ENCODE measurements at places on chromosomes 1 and 21.

DNA sequence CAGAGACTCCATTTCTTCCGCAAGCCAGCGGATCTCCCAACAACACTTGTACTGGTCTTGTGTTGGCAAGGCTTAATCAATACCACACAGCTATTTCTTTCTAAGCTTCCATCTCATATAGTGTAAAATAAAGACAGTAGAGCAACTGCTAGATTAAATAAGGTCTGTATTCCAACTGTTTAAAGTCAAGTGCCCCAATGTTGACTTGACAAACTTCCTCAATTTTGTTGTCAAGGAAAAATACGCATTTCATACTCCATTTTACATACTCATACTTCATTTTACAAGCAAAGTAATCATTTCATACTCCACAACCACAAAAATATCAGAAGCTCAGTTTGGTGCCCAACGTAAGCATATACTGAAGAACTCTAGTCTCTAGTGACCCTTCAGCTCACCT lies 143.0 kb downstream of the RERE start:
- DNase-seq, result no peak

- DNase-seq, result no peak
Observed at GRCh38 chr1:15279576-15280230, 32.7 kb downstream of the FHAD1 start.

- no peak for DNase-seq
Observed at GRCh38 chr1:163924041-163924440, 602.3 kb downstream of the NUF2 start.

DNA sequence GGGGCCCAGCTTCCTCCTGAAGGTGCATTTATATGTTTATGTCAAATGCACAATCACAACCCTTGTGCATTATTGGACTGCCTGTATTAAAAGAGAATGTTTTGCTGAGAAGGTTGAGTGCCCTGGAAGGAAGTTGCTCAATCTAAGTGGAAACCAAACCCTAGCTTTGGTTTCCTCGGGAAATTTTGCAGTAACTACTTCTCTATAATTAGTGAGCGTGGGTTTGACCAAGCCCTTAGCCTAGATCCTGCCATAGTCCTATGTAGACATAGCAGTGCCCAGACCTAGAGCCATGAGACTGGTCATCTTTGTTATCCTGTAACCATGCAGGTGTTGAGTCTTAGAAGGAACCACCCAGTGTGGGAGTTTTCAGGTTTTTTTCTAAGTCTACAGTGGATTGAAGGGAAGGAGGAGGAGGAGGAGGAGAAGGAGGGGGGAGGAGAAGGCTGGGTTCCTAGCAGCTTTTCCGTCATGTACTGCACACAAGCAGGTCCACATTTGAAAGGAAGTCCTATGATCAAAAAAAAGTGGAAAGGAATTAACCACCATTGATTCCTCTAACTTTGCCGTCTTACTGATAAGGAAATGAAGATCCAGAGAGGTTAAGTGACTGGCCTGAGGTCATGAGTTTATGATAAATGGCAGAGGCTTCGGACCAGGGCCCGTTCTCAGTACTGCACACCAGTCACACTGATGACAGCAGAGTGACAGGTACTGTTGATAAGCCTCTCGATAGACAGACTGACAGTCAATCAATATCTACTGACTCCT lies 72.2 kb upstream of the LYST start:
- no peak for DNase-seq

GRCh38 chr1:107803579-107803978 lies 161.4 kb downstream of the VAV3 start:
- DNase-seq, result no peak

- peak; percentile 68 for DNase-seq
Observed at GRCh38 chr1:201982082-201982622, 296 bp upstream of the RNPEP start.

- no peak for DNase-seq
Observed at GRCh38 chr1:83101406-83101805, 897.5 kb downstream of the TTLL7 start.

- no peak for DNase-seq
Observed at GRCh38 chr1:155170101-155170785, 2.9 kb downstream of the KRTCAP2 start.

GRCh38 chr1:208148380-208148779 lies 95.8 kb downstream of the PLXNA2 start:
- no peak for DNase-seq

GRCh38 chr1:230502996-230503395 lies 76.9 kb upstream of the PGBD5 start:
- no peak for DNase-seq

GRCh38 chr1:67793562-67793961 lies 39.7 kb downstream of the GNG12 start:
- DNase-seq, result no peak

- DNase-seq, result no peak
Observed at GRCh38 chr1:39800471-39800835, 11.8 kb upstream of the BMP8B start.

DNA sequence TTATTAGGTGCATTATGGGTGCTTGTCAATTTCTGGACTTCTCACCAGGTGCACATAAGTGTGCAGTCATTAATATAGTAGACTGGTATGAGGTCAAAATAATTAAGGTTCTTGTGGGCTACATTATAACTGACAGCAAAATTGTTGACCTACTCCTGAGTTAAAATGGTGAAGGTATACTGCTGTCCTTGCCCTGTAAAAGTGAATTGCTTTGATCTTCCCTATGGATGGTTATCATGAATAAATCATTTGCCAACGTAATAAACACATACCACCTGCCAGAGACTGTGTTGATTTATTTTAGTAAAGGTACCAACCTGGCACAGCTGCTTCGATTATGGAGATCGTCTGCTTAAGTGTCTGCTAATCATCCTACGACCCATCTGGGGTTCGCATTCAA lies 201.6 kb upstream of the KCNK2 start:
- DNase-seq, result no peak

DNA sequence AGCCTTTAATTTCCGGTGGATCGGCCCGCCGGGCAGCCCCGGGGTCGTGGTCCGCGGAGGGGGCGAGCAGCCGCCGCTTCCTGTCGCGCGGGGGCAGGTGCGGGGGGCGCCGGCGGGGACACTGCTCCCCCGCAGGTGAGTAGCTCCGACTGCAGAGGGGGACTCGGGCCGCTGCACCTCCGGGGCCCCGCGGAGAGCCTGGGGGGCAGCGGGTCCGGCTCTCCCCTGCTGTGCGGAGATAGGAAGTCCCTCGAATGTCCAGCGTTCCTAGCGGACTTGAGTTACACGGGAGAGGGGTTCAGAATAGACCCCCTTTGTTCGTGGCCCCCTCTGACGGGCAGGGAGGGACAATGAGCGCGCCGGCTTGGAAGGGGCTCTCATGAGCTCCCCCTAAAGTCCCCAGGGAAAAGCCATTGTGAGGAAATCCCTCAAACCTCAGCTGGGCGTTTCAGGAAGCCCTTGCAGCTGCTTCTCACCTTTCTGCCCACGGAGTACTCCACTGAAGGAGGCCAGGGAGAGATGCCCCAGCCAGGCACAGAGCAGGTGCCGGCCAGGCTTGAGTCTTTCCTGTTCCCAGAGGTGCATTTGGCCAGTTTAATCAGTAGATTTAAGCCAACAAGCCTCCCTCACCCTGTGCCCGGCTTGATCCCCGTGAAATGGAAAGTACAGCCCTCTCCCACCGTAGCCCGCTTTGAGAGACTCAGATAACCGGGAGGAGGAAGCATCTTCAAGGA lies 925 bp downstream of the PDE9A start:
- no peak for DNase-seq

GRCh38 chr1:95221306-95221705 lies 12.7 kb upstream of the RWDD3 start:
- DNase-seq, result no peak

DNA sequence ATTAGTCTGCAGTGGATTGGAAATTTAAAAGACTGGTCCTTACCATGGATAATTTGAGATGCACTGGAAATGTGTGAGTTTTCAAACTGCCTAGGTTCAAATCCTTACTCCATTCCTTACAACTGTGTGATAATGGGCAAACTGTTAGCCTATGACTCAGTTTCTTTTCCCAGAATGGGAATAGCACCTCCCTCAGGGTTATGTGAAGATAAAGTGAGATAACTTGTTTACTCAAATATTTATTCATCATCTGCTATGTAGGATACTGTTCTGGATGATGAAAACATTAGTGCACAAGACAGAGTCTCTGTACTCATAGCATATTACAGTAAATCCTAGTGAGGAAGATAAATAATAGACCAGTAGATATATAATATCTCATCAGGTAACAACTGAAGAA lies 28.6 kb downstream of the LRIG2 start:
- DNase-seq, result no peak

GRCh38 chr1:117759535-117759934 lies 153.7 kb downstream of the TENT5C start:
- DNase-seq, result no peak

DNA sequence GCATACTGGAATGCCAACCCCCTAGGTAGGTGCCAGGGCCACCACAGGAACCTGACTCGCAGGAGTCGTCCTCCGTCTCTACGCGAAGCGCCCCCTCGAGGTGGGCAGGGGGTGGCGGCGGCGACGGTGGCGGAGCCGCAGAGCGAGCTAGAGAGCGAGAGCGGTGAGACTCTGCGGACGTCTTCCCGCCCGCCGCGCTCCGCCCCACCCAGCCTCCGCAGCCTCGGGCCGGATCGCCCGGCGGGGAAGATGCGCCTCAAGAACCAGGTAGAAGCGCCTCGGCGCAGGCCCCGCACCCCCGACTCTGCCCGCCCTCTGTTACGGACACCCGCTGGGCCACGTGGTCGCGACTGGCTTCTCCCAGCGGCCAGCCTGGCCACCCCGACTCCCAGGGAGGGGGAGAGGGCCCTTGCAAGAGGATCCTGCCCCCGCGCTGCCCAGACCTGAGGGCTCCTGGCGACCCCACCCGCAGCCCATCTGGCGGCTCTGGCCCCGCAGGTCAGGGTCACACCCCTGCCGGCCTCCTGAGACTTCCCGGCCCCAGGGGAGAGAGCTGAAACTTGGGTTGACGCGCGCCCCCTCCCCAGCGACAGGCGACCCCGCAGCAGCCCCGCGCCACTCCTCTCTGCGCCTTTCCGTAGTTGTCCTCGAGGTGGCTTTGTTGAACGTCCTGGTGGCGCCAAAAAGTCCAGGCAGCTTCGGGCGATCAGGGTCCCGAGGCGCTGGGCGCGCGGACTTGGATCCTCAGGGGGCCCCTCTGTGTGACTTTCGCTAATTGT lies 24.4 kb upstream of the AGBL4 start:
- no peak for DNase-seq

GRCh38 chr21:30733026-30733425 lies 14.0 kb downstream of the KRTAP21-2 start:
- no peak for DNase-seq

GRCh38 chr1:30659702-30660101 lies 63.7 kb downstream of the MATN1 start:
- no peak for DNase-seq

- DNase-seq, result peak; percentile 50
Observed at GRCh38 chr1:24743404-24744211, 1.6 kb upstream of the CLIC4 start.

GRCh38 chr1:21530368-21531016 lies 21.3 kb downstream of the ALPL start:
- no peak for DNase-seq

GRCh38 chr1:235127732-235128455 lies 743 bp downstream of the TOMM20 start:
- DNase-seq, result no peak

DNA sequence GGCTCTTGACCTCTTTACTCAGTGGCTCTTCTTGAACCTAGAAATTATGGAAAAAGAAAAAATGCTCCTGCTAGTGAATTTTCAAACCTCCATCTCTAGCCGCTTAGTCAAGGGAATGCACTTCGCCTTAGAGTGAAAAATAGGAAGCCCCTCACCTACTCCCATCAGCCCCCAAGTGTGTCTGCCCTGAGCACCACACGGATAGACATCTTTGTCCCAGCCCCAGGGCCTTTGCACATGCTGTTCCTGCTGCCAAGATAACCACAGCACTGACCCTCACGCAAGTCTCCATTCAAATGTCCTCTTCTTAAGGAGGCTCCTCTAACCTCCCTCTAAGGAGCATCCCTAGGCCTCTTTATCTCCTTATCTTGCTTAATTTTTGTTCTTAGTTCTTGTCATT lies 59.6 kb downstream of the FBXO2 start:
- DNase-seq, result no peak

DNA sequence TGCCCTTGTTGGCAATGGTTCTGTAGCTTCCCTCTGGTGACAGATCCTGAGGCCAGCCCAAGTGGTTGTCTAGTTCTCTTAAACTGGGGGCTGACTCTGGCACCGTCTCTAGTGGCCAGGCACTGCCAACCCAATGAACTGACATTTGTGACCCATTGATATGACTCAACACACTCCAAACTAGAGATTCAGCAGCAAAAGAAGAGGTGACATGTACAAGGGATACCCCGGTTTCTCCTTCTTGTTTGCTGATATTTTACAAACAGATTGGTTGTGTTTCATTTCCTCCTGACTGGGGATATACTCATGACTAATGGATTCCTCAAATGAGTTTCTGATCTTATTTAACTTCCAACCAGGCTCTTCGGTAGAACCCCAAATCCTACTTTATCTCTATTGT lies 65.9 kb upstream of the DNAJC6 start:
- DNase-seq, result no peak

DNA sequence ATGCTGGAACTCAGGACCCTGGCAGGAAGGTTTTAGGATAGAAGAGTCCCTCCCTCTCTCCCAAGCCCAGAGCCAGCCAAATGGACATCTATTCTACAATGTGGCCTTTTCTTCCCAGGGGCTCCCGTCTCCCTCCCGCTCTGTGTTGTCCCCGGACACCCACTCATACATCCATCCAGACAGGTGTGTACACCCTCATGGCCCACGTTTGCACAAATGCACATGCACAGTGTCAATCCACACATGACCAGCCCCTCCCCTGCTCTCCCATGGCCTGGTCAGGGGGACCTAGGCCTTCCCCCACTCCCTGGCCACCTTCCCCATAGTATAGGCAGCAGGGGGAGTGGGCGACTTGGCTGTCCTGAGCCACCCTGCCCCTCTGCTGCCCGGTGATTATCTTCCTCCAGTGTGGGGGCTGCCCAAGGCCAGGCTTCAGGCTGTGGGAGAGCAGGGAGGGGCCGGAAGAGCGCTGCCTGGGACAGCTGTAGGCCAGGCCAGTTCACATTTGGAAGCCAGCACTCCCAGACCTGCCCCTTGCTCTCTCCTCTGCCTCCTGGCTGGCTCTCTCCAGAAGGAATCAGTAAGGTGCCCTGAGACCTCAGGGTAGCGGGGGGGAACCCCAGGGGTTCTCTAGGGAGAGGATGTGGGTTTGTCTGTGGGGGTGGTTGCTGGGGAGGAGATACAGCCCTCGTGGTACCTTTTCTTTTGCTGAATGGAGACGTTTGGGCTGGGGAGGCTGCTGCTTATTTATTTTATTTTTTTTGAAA lies 4.1 kb upstream of the PTPN7 start:
- DNase-seq, result no peak

DNA sequence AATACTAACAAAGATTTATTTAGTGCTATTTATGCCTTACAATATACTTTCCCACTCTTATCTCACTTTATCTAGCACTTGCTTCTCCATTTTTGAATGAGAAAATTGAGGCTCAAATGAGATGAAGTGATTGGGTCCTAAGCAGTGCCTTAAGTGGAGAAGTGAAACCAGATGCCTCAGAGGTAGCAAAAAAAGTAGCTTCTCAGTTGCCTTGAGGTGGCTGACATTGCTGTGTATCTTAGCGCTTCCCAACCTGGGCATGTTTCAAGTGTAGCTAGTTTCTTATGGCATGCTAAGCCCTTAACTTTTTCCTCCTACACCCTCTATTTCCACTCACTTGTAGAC lies 390.4 kb downstream of the OMA1 start:
- no peak for DNase-seq
